ENCODE measurements at places on chromosomes 11 and 22.

- DNase-seq: no peak
Observed at GRCh38 chr11:19842505-19842904, 129.9 kb downstream of the NAV2 start.

DNA sequence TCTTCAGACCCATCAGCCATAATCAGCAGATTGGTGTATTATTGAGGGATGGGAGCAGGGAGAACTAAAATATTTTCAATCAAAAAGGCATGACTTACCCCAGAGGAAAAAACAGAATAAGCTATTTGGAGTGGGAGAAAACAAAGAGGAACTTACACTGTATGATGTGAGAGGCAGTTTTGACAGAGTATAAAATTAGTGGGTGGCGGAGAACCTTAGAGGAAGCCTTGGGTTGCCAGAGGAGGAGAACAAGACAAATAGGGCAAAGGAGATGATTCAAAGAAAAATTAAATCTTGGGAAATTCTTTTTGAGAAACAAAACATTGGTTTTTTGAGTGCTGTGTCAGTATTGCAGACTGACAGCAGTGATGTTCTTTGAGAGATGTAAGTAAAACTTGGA, 285.0 kb downstream of the C11orf87 start:
- no peak for DNase-seq

GRCh38 chr11:77779935-77780334, 40.6 kb downstream of the RSF1 start:
- DNase-seq: no peak

GRCh38 chr11:127057126-127057525, 56.6 kb upstream of the KIRREL3 start:
- no peak for DNase-seq

GRCh38 chr11:57155400-57155799, 26.4 kb upstream of the LRRC55 start:
- no peak for DNase-seq

GRCh38 chr11:65708451-65708850, 3.6 kb upstream of the KAT5 start:
- DNase-seq: no peak

DNA sequence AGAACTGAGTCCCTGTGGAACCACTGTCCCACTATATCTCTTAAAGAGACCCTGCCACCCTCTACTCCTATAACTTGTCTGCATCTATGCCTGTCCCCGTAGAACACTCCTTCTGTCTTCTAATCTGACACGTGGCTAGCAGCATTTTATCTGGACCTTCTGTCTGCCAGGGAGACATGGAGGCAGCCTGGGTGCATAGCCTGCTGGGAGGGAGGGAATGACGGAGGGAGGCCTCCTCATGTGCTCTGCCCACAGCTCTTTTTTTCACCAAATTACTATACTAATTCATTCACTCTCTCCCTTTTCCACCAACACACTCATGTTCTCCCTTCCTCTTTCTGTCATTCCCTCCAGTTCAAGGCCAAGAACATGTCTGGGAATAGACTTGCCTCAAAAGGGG, 7.6 kb upstream of the THRSP start:
- no peak for DNase-seq

DNA sequence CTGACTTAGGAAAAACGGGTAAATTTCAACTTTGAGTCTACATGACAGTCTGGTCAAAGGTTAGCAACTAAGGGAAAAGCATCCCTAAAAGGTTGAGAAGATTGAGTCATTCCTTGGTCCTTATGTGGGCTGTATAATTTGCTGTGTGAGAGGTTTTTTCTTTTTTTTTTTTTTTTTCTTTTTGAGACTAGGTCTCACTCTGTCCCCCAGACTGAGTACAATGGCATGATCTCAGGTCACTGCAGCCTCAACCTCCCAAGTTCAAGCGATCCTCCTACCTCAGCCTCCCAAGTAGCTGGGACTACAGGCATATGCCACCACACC, 101.4 kb downstream of the MRTFA start:
- DNase-seq: no peak

- no peak for DNase-seq
Observed at GRCh38 chr11:12234221-12234620, 123.8 kb downstream of the MICAL2 start.

DNA sequence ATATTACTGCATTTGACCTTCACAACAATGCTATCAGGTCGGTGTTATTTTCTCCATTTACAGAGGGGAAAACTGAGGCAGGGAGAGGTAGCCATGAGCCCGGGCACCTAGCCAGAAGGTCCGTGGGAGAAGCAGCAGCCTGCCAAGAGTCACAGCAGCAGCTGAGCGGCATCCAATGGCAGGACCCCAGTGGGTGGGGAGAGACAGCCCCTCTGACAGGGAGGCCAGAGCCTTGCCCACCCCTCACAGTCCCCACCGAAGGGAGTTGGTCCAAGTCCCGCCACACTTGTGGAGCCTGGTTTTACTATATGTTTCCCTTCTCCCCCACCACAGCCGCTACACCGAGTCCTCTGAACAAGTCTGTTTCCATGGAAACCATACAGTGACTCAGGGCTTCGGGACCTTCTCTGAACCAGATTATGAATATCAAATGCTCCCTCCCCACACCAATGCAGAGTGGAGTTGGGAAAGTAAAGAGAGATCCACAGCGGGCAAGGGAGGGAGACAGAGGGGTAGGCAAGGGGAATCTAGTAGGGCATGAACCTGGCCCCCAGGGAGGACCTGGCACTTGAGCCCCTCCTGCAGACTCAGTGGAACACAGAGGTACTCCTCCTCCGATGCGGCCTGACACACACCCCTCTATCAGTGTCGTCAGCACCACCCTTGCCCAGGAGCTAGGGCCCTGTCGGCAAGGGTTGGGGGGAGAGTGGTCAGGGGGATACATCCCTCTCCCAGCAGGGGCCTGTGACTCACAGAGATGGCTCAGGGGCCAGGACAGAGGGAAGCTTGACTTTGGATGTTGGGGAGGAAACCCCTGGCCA, 2.5 kb downstream of the CHST1 start:
- no peak for DNase-seq

DNA sequence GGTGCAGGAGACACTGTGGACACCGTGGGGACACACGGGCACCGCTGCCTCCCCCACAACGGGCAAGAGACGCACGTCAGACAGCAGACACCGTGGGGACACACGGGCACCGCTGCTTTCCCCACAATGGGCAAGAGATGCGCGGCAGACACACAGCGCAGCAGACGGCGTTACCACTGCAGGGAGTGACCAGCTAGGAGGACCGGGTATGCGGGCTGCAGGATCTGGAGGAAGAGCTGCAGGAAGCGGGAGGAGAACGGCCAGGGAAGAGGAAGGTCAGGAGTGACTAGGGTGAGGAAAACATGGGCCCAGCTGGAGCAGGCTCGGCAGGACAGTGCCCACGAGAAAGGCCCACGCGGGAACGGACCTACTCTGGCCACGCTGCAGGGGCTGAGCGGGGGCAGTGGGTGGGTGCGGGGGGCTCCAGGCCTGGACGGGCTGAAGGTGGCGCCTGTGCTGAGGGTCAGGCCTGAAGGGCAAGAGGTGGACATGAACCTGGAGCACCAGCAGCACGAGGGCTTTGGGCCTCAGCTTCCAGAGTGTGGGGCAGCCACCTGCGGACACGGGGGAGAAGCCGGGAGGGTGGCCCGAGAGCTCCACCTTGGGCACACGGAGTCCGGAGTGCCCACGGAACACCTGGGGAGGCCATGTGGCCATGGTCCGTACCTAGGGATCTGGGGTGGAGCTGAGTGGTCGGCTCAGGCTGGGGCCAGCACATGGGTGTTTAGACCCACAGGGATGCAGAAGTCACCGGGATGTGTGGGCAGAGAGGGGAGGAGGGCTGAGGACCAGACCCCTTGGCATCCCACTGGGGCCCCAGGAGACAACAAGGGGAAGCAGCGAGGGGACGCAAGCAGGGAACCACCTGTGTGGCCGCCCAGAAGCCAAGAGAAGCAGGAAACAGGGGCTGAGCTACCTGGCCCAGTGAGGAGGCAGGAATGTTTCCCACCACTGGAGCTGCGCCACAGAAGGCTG, 16.5 kb downstream of the TOLLIP start:
- DNase-seq: no peak

- DNase-seq: no peak
Observed at GRCh38 chr22:30830907-30831306, 136.2 kb downstream of the OSBP2 start.

GRCh38 chr22:46907241-46908215, 145.1 kb downstream of the TBC1D22A start:
- no peak for DNase-seq

DNA sequence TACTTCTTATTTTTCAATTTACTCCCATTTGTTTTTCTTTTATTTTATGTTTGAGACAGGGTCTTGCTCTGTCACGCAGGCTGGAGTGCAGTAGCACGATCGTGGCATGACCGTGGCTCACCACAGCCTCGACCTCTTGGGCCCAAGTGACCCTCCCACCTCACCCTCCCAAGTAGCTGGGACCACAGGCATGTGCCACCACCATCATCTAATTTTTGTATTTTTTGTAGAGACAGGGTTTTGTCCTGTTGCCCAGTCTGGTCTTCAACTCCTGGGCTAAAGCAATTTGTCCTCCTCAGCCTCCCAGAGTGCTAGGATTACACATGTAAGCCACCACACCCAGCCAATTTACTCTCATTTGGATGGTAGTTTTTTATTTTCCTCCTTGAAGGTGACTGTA, 679.3 kb upstream of the CCDC179 start:
- DNase-seq: no peak

DNA sequence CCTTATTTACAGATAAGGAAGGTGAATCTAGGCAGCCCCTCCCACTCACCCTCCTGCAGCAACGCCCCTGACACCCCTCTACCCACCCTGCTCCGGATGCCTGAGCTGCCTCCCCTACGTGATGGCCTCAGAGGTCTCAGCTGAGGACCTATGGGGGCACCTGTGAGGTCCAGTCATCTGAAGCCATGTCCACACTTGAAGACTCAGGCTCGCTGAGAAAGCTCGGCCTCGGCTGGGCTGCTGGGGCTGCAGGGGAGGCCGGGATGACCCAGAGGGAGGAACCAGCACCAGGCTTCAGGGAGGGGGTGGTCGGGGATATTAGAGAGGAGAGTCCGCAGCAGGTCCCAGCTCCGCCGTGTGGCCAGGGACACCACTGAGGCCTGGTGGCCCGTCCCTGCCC, 92.8 kb downstream of the BRD1 start:
- no peak for DNase-seq

GRCh38 chr22:46007003-46007847, 30.3 kb upstream of the WNT7B start:
- no peak for DNase-seq

DNA sequence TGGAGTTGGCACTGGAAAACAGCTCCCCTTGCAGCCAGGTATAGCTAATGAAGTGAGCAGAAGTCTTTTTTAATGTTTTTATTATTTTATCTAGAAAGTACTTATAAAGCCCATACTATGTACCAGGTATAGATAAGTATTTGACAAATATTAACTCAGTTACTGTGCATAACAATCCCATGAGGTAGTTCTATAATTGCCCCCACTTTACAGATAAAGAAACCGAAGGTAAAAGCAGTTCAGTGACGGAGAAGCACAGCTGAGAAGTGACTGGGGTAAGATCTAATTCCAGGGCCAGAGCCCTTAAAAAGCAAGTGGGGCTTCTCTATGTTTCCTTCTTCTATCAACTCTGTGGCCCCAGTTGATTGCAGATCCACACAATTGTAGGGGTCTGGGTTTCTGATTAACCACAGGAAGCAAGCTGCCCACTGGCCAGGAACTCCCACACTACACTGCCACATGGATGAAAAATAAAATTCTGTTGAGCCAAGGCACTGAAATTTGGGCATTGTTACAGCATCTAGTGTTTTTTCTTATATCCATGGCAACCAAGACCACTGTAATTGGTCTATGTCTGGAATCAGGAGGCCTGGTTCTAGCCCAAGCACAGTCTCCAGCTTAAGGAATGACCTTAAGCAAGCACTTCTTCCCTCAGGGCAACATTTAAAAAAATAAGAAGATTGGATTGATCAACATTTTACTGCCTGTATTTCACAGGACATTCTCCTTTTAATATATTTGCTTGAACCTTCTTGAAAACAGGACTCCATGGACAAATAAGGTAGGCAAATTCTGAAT, 55.3 kb upstream of the TEAD1 start:
- no peak for DNase-seq

Measured in stimulated activated CD8-positive, alpha-beta memory T cell treated with anti-CD3 and anti-CD28 coated beads, Interleukin-15, amount 100 ng/mL, for 24 hours (primary cell).